ENCODE measurements at places on chromosomes 7 and 10.

DNA sequence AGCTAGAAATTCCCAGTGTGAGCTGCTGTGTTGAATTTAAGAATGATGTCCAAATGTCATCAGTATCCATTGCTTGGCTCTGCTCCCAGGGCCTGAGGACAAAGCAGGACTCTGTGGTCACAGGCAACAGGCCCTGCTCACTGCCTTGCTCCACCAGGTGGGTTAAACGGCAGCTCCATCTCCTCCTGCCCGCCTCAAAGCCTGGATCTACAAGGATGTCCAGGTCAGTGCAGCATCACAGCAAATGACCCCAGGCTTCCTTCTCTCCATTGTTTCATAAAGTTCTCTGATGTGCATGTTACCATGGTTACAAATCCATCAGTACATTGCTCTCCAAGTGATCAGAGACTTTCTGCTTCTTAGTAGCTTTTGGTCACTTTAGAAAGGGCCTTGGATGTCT, 322.0 kb upstream of the ZNF32 start:
- DNase-seq: no peak
- H3K36me3 ChIP-seq: no peaks in the 10 kb centered on the region
- H3K27me3 ChIP-seq: no peaks in the 10 kb centered on the region
- peaks cover 7% of the 10 kb centered on the region for H3K4me1 ChIP-seq
- H3K4me3 ChIP-seq: no peak overlapping the region
- H3K27ac ChIP-seq: no peak overlapping the region

GRCh38 chr7:107971100-107971499, 31.9 kb downstream of the LAMB1 start:
- no peaks in the 10 kb centered on the region for H3K36me3 ChIP-seq
- H3K27me3 ChIP-seq: no peaks in the 10 kb centered on the region
- DNase-seq: no peak

GRCh38 chr10:30755441-30755953, 125.9 kb upstream of the LYZL2 start:
- no peaks in the 10 kb centered on the region for H3K4me1 ChIP-seq
- H3K27ac ChIP-seq: peak overlapping the region; percentile 19
- no peaks in the 10 kb centered on the region for H3K36me3 ChIP-seq
- no peak overlapping the region for H3K4me3 ChIP-seq
- no peak for DNase-seq

DNA sequence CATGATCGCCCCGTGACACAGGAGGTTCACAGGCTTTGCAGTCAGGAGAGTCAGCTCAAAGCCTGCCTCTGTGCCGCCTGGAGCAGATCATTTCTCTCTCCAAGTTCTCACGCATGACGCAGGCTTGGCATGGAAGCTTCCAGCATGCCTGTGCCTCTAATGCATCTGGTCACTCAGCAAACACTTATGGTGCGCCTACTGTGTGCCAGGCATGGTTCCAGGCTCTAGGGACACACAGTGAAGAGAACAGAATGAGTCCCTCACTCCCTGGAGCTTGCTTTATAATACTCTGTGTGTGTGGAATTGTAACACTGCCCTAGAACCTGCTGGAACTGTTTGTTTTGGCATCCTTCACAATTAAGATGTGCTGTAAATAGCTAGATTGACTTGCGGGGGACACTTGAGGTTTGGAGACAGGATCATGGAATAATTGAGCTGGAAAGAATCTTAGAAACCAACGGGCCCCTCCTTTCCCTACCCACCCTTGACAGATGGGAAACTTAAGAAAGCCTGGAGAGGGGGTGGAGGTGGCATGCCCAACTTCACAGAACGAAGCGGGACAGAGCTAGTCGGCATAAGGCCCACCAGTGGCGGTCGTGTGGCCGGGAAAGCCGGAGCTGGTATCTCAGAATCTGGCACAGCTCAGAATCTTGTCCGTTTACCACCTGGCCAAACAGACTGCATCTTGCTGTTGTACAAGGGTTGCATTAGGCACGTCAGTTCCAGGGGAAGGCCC, 4.6 kb upstream of the MYH16 start:
- H3K27me3 ChIP-seq: no peaks in the 10 kb centered on the region
- no peak overlapping the region for H3K27ac ChIP-seq
- no peak for DNase-seq
- H3K36me3 ChIP-seq: no peaks in the 10 kb centered on the region
- H3K4me3 ChIP-seq: no peak overlapping the region

DNA sequence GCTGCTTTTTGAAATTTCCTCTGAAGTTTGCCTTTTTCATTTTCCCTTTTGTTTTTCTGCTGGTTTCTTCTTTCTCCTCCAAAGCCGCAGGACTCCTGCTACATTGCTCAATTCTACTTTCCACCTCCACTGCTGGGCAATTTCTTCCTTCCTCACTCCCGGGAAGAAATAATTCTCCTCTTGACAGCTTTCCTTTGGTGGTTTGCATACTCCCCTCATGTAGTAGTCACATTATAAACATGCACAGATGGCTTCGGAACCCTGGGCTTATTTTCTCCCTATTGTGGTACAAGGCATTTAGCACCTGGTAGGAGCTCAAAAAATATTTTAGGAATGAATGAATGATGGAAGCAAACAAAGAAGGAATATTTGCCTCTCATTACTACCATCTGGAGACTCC, 977.2 kb downstream of the LRMDA start:
- no peak for DNase-seq
- peaks cover 9% of the 10 kb centered on the region for H3K4me1 ChIP-seq
- no peak overlapping the region for H3K27ac ChIP-seq
- no peaks in the 10 kb centered on the region for H3K27me3 ChIP-seq
- H3K36me3 ChIP-seq: no peaks in the 10 kb centered on the region

DNA sequence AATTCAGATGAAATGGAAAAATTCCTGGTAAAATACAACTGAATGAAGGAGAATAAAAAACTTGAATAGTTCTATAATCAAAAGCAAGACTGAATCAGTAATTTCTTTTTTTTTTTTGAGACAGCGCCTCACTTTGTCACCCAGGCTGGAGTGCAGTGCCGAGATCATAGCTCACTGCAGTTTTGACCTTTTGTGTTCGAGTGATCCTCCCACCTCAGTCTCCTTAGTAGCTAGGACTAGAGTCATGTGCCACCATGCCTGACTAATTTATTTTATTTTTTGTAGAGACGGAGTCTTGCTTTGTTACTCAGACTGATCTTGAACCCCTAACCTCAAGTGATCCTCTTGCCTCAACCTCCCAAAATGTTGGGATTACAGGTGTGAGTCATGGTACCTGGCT, 26.1 kb downstream of the SYPL1 start:
- H3K27me3 ChIP-seq: no peaks in the 10 kb centered on the region
- no peak overlapping the region for H3K27ac ChIP-seq
- H3K4me1 ChIP-seq: no peaks in the 10 kb centered on the region
- H3K36me3 ChIP-seq: peaks cover 6% of the 10 kb centered on the region

DNA sequence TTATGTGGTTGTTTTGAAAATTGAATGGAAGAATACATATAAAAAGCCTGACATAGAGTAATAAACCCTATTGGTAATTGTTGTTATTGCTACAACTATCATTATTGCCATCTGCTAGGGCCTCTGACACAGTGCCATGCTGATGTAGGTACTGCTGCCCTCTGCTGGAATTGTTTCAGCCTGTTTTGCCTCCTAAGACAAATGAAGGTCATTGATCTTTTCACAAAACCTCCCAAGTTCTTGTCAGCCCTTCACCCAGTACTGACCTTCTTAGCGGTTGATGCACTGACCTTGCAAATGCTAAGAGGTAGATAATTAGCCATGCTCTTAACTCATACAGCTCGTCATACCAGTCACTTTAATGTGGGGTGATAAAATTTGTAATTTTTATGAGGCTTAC, 975.2 kb downstream of the SORCS1 start:
- DNase-seq: no peak
- no peaks in the 10 kb centered on the region for H3K36me3 ChIP-seq
- H3K4me3 ChIP-seq: no peak overlapping the region
- H3K27ac ChIP-seq: no peak overlapping the region
- H3K4me1 ChIP-seq: no peaks in the 10 kb centered on the region

DNA sequence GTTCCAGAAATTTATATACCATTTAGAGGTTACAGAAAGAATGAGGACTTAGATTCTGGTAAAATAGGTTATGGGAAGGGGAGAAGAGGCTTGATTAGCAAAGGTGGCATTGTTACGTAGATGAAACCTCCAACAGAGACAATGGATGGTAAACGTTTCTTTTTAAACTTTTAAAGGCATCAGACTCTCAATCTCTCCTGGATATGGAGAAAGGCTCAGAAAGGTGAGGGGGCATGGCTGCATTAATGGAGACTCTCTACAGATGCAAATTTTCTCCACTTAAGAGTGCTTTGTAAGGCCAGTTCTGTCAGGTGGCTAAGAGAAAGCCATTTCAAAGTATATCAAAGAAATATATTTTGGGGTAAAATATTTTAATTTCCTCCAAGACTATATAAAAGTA, 240.9 kb upstream of the PTER start:
- no peak overlapping the region for H3K27ac ChIP-seq
- H3K27me3 ChIP-seq: no peaks in the 10 kb centered on the region
- no peaks in the 10 kb centered on the region for H3K4me1 ChIP-seq
- DNase-seq: no peak
- no peak overlapping the region for H3K4me3 ChIP-seq
- no peaks in the 10 kb centered on the region for H3K36me3 ChIP-seq

DNA sequence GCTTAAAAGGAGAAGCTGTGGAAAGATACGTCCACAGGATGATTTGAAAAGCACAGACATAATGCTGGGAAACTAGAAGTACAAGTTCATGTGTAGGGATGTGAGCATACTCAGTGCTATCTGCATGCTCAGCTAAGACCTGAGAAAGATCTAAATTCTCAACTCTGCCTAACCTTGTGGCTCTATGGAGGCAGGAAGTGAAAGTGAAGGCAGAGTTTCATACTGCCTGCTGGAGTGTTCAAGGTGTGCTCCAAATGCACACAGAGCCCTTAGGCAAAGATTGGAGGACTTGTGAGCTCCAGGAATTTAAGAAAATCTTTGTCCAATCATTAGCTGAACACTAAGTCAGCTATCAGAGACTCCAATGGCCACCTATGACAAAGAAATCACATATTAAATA, 190.9 kb downstream of the RNLS start:
- H3K4me1 ChIP-seq: peaks cover 33% of the 10 kb centered on the region
- H3K36me3 ChIP-seq: no peaks in the 10 kb centered on the region
- DNase-seq: no peak
- no peaks in the 10 kb centered on the region for H3K27me3 ChIP-seq
- no peak overlapping the region for H3K4me3 ChIP-seq
- H3K27ac ChIP-seq: no peak overlapping the region

DNA sequence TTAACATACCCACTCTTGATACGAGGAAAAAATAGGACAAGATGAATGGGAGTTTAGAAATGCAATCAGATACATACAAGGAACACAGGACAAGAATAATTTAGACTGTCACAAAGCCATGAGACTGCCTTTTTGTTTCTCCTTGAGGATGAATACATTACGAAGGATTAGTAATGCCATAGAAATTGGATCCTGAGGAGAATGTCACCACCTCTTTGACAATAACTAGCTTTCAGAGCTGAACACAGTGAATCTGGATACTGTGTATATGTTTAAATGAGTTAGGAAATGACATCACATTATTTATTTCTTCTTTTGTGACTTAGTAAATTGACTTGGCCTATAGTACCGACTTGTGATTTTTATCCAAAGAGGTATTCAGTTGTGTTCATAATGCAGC, 596.3 kb upstream of the CNTNAP2 start:
- H3K27ac ChIP-seq: no peak overlapping the region
- no peaks in the 10 kb centered on the region for H3K4me1 ChIP-seq

- no peaks in the 10 kb centered on the region for H3K27me3 ChIP-seq
- H3K4me1 ChIP-seq: no peaks in the 10 kb centered on the region
- DNase-seq: no peak
Measured at GRCh38 chr7:47484923-47485639, 96.8 kb downstream of the TNS3 start.

DNA sequence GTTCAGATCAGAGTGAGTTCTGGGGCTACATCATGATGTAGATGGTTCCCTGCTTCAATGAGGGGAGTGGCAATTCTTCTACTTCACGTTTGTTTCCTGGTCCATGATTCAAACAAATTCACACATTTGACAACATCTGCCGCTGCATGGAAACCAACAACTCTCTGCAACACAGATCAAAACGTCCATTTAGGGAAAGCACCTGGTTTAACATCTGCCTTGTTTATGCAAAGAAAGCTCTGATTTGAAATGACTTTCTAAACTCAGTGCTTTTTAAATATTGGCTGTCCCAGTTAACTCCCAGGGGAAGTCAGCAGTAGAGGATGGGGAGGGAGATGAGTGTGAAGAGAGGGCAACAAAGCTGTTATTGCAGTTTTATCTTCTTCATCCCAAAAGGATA, 93.8 kb downstream of the GAD2 start:
- no peak overlapping the region for H3K27ac ChIP-seq
- no peaks in the 10 kb centered on the region for H3K4me1 ChIP-seq
- no peak overlapping the region for H3K4me3 ChIP-seq

GRCh38 chr7:100567751-100568175, 5.9 kb downstream of the SAP25 start:
- H3K27me3 ChIP-seq: no peaks in the 10 kb centered on the region
- no peaks in the 10 kb centered on the region for H3K36me3 ChIP-seq
- no peak overlapping the region for H3K27ac ChIP-seq
- peaks cover 65% of the 10 kb centered on the region for H3K4me1 ChIP-seq
- no peak for DNase-seq

DNA sequence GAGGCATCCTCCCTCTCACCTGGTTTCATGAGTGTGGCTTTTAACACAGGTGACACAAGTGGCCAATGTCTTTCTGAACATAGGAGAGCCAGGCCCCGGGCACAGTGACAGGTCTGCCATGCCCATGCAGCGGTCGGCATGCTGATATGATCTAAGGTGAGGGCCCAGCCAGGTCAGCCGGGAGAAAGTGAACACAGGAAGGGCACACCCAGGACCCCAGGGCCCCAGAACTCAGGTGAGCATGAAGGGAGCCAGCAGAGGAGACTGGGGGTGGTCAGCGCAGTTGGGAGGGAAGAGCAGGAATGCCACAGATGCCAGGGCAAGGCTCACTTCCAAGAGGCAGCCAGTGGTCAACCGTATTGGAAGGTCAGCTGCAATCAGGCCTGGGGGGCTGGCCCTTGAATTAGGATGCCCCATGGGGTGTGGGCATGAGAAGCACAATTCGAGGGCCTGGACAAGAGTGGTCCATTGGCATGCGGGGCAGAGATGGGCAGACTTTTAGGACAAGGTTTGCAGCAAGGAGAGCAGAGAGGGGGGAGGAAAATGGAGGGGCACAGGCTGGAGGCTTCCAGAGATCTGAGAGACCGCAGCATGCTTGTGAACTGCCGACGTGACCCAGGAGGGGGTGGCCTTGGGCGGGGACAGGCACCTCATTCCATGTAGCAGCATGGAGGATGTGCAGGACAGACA, 3.9 kb upstream of the INPP5A start:
- peaks cover 3% of the 10 kb centered on the region for H3K36me3 ChIP-seq
- no peak overlapping the region for H3K4me3 ChIP-seq
- no peak overlapping the region for H3K27ac ChIP-seq
- H3K4me1 ChIP-seq: peaks cover 12% of the 10 kb centered on the region
- DNase-seq: no peak
